CD4-positive, alpha-beta T cell treated with Interleukin-4 for 1 hour (primary cell): ENCODE measurements at places on chromosomes 2 and 18.

DNA sequence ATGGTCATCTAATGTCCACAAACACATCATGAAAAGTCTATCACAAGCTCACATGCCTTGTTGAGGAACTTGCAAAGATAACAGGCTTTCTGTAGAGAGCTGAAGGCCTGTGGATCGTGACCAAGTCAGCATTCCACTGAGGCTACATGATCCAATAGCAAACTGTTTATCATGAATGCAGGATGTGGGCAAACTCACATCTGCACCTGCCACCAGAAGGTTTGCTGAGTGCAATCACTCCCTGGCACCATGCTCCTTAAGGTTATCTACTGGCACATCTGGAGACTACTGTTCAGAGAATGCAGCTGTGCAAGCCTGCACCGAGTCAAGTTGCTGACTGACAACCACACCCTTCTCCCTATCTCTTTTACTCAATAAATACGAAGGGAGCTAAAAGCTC lies 67.3 kb upstream of the ACAA2 start:
- no peak for DNase-seq

- no peak for DNase-seq
These were observed 251.4 kb upstream of the ZEB2 start for GRCh38 chr2:144771348-144771747.

GRCh38 chr18:51029694-51030536 lies at the start of gene SMAD4:
SMAD4 (plus strand) TSS chr18:51030213; CDS start chr18:51047047, 16,834 bp downstream.
- peak; percentile 97 for DNase-seq

DNA sequence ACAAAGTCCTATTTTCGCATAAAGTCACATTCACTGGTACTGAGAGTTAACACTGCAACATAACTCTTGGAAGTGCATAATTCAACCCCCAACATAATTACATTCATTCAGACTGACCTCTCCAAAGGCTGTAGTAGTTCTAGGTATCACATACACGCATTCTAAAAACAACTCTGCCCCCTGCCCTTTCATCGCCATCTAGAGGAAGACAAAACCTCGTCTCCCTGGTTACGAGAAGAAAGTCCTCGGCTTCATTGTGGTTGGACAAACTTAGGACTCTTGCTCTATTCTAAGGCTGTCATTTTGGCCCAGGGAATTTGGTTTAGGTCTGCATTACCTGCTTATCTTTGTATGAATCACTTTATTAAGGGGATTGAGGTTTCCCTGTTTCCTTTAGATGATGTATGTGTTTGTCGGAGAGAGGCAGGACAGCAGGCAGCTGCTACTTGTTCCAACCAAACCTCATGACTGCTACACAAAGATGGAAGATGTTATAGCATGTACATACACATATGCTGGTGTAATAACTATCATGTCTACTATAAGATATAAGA lies 215.4 kb upstream of the NRXN1 start:
- no peak for DNase-seq

DNA sequence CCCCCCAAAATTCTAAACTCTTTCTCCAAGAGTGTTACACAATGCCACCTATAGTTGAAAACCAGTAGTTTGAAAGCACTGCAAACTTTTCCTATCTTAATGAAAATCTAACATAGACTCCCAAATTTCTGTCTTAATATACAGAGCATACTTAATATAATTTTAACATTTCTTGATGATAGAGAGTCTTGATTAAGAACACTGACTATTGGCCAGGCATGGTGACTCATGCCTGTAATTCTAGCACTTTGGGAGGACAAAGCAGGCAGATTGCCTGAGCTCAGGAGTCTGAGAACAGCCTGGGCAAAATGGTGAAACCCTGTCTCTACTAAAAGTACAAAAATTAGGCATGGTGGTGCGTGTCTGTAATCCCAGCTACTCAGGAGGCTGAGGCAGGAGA lies 34.2 kb downstream of the ASXL2 start:
- no peak for DNase-seq

GRCh38 chr2:14634489-14635390 lies 2.2 kb downstream of the LRATD1 start:
- no peak for DNase-seq
